Gastrocnemius medialis (tissue), 4 donors: ENCODE measurements at places on chromosomes 1 and 21. TPM values are rescaled to one million over a fixed set of nuclear protein-coding genes. Genes with fewer than 3 reads are reported as not detected.

- peaks cover 3% of the 10 kb centered on the region for H3K4me1 ChIP-seq
- H3K27ac ChIP-seq = no peak overlapping the region
- H3K4me3 ChIP-seq = no peak overlapping the region
- DNase-seq = no peak
- no peaks in the 10 kb centered on the region for H3K36me3 ChIP-seq
- H3K27me3 ChIP-seq = no peaks in the 10 kb centered on the region
Observed at GRCh38 chr1:24435782-24436365, 20.3 kb downstream of the NIPAL3 start.

Gene FCGR3A
- total RNA-seq = 1.7 TPM

DNA sequence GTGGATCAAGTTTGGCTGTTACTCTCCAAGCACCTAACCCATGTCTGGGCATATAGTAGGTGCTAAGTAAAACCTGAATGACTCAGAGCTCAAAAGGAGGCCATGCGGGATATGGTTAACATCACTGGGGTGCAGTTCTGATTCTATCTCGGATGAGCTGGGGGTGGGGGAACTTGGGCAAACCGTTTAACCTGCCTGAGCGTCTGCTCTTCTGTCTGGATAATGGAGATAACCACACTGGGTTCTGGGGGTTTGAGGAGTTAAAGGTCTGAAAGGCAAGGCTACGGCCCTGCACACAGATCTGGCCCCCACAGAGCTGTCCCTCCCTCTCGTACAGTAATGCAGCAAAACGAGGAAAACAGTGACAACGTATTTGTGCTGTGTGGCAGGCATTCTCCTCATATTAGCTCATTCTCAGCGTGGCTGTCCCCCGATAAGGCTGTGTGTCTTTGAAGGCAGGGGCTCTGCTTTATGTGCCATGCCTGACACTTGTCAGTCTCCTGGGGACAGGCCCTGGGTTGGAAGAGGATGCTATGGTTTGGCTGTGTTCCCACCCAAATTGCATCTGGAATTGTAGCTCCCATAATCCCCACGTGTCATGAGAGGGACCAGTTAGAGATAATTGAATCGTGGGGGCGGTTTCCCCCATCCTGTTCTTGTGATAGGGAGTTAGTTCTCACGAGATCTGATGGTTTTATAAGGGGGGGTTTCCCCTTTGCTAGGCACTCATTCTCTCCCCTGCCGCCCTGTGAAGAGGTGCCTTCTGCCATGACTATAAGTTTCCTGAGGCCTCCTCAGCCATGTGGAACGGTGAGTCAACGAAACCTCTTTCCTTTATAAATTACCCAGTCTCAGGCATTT lies 6.8 kb upstream of the ALDH4A1 start:
- no peaks in the 10 kb centered on the region for H3K27me3 ChIP-seq
- H3K4me3 ChIP-seq = no peak overlapping the region

Gene SPTA1
- total RNA-seq = 0.03 TPM

DNA sequence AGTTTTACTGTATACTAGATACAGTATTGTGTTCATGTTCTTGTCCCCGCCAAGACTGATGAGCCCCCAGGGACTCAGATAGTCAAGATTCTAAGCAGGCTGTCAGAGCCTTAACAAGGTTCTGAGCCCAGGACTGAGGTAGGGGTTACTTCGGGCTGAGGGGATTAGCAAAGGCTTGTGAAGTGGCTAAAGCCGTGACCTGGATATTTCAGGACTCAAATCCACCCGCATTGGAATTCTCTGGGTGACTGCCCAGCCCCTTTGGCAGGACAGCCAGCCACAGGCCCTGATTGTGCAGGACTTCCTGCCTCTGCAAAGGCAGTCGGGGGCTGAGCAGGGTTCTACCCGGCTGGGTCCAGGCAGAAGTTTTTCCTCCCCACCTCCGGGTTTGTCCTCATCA lies at the start of gene PLA2G5:
TSS of gene PLA2G5 (plus strand) at position 321 of the 400 bp plus-strand sequence. CDS start 14,637 bp downstream, outside the sequence.
- H3K36me3 ChIP-seq = no peaks in the 10 kb centered on the region
- no peaks in the 10 kb centered on the region for H3K27me3 ChIP-seq
- H3K27ac ChIP-seq = no peak within 1 kb of the TSS

Gene FAM3B
- not detected for total RNA-seq

DNA sequence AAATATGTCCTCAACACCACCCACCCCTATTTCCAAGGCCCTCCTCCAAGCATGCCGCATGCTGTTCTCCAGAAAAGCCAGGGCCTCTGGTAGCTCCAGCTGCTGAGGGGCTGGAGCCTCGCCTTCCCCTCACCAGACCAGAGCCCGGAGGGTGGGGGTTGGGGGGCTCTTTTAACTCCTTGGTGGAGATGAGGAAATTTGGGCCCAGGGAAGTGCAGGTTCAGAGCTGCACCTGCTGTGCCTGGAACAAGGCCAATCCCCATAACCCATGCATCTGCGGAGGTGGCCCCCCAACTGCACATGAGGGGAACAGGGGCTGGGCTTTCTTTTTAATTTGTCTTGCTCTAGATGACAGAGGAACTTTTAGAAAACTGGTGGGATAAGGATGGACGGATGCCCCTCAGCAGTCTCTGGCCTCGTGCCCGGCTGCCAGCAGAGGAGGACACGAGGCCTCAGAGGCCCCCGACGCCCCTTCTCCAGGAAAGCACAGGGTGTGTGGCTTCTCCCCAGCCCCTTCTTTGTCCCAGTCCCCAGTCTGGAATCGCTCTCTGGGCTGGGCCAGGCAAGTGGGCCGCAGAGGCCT lies 550 bp upstream of the SELENON start:
- DNase-seq = no peak
- H3K4me1 ChIP-seq = peaks cover 70% of the 10 kb centered on the region
- H3K27me3 ChIP-seq = no peaks in the 10 kb centered on the region
- H3K27ac ChIP-seq = peak overlapping the region; percentile 91
- H3K36me3 ChIP-seq = no peaks in the 10 kb centered on the region

DNA sequence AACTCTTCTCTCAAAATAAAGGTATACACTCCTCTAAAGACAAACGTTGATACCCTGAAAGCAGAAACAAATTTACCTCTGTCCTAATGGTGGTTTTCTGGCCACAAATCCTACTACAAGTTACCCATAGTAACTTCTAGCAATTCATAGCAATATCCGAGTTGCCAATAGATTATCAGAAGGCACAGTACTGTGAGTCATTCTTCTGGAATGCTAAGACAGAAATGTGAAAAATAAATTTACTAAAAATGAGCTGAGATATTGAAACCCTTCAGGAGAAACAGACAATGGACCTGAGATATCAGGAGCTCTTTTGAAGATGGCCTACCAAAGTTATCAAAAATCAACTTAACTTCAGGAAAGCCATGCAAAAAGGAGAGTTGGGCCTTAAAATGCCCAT lies 715.0 kb upstream of the ADAMTS5 start:
- H3K27me3 ChIP-seq = no peaks in the 10 kb centered on the region
- DNase-seq = no peak
- H3K36me3 ChIP-seq = no peaks in the 10 kb centered on the region
- no peak overlapping the region for H3K27ac ChIP-seq

DNA sequence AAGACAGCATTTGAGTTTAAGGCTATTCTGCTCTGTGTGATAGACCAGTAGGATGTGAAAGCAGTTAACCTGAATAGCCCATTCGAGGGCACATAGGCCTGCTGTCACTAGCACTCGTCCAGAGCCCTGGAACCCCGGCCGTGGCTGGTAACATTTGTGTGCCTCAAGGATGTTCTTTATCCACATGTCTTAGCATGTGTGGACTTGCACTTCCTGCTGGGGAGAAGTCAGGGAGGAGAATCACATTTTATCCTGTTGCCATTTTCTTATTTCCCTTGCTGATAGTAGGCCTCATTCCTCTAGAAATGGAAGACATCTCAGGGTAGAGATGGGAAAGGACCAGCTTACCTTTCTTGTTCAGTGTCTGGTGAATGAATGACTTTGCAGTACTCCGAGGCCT lies 54.7 kb downstream of the VPS13D start:
- DNase-seq = no peak
- H3K36me3 ChIP-seq = peaks cover 6% of the 10 kb centered on the region
- H3K27ac ChIP-seq = no peak overlapping the region
- no peaks in the 10 kb centered on the region for H3K4me1 ChIP-seq

DNA sequence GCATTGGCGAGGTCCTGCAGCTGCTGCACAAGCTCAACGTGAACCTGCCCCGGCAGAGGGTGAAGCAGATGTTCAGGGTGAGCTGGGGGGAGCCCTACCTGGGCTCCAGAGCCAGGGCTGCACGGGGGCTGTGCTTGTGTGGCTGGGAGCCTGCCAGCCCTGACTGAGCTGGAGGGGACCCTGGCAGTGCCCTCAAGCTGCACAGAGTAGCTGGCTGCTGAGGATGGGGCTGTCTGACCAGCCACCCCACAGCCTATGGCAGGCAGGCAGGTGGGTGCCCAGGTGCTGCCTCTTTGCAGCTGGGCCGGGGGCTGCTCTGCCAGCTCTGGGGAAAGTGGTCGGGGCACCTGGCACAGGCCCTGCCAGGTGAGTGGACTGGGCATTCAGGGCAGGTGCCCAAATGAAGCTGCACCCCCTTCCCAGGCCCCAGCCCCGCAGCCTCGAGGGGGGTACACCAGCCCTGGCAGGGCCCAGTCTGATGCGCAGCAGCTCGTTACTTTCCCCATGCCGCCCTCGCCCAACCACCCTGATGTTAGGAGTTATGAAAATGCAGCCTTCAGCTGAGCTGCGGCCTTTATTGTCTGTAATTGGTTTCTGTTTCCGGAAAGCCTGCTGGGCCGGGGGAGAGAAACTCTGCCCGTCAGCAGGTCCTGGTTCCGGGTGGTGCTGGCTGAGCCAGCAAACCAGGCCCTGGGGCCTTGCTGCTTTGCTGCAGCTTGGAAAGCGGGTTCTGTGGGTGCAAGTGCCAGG lies 4.3 kb downstream of the PLCH2 start:
- no peak for DNase-seq
- H3K4me3 ChIP-seq = no peak overlapping the region
- no peak overlapping the region for H3K27ac ChIP-seq
- H3K4me1 ChIP-seq = no peaks in the 10 kb centered on the region
- no peaks in the 10 kb centered on the region for H3K36me3 ChIP-seq

DNA sequence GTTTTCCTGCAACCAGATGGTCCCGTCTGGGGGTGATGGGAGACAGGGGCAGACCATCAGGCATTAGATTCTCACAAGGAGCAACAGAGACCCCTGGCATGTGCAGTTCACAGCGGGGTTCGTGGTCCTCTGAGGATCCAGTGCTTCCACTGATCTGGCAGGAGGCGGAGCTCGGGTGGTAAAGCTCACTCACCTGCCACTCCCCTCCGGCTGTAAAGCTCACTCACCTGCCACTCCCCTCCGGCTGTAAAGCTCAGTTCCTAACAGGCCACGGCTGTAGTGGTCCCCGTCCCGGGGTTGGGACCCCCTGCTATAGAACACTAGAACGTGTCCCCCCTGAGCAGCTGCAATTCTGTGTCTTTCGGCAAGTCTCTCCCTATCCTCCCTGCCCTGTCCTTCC lies 4.6 kb downstream of the KRTAP10-12 start:
- DNase-seq = no peak
- H3K36me3 ChIP-seq = no peaks in the 10 kb centered on the region
- H3K4me3 ChIP-seq = no peak overlapping the region
- no peak overlapping the region for H3K27ac ChIP-seq

DNA sequence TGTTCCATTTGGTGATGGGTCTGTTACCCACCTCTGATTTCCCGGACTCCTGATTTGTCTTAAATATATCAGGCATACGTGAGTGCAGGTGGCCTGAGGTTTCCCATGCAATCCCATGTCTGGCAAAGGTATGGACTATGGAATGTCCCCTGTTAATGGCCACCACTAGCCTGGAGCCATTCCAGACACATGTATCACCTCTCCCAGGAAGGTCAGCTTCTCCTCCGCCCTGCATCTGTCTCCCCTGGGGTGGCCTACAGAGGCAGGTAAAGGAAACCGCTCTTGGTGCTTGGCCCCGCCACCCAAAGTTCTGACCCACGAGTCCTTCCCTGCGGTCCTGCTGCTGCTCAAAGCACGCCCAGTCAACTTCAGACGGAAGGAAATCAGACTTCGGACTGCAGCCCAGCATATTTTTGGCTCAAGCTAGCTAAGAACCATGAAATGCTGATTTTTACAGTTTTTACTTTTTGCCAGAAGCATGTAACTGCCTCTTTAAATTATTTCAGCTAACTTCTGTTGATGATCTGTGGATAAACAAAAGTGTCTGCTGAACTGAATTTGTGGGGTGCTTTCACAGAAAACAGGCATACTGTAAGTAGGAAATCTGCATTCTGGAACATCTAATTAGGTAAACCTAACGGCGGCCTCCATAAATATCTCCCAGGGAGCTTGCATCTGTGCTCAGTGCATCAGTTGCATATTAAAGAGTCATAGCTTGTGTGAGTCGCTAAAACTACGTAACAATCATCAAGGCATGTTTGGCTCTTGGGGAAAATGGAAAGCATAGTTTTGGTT lies 105.9 kb downstream of the PCP4 start:
- no peaks in the 10 kb centered on the region for H3K27me3 ChIP-seq
- DNase-seq = no peak
- no peaks in the 10 kb centered on the region for H3K36me3 ChIP-seq
- no peaks in the 10 kb centered on the region for H3K4me1 ChIP-seq
- H3K4me3 ChIP-seq = no peak overlapping the region

- no peak overlapping the region for H3K4me3 ChIP-seq
- H3K27me3 ChIP-seq = no peaks in the 10 kb centered on the region
- no peak for DNase-seq
- no peak overlapping the region for H3K27ac ChIP-seq
Observed at GRCh38 chr1:160838888-160839287, 23.8 kb downstream of the CD244 start.

Gene PLEKHA6
- 5.1 TPM for total RNA-seq

DNA sequence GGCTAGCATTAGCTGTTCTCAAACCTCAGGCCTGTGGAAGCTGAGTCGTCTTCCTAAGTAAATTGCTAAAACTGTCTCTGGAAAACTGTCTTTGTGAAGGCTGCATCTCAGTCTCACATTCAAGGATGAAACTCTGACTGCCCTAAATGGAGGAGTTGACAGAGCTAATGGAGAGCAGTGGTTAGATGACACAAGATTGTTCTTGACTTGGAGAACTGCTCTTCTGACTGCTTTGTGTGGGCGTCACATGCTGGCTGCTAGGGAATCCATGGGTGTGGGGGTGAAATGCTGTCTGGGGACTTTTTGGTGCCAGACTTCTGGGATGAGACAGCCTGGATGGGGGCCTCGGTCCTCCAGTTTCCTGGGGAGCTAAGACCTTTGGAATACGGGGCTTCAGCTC lies 24.5 kb upstream of the TSPAN2 start:
- DNase-seq = no peak
- no peaks in the 10 kb centered on the region for H3K36me3 ChIP-seq
- H3K4me1 ChIP-seq = no peaks in the 10 kb centered on the region
- H3K4me3 ChIP-seq = no peak overlapping the region
- H3K27me3 ChIP-seq = no peaks in the 10 kb centered on the region

Gene FAM20B
- 19.7 TPM for total RNA-seq

- no peak for DNase-seq
- H3K27me3 ChIP-seq = no peaks in the 10 kb centered on the region
- H3K27ac ChIP-seq = no peak overlapping the region
- no peak overlapping the region for H3K4me3 ChIP-seq
Observed at GRCh38 chr1:234849832-234850231, 239.9 kb upstream of the IRF2BP2 start.

Gene C8A
- 0.20 TPM for total RNA-seq

DNA sequence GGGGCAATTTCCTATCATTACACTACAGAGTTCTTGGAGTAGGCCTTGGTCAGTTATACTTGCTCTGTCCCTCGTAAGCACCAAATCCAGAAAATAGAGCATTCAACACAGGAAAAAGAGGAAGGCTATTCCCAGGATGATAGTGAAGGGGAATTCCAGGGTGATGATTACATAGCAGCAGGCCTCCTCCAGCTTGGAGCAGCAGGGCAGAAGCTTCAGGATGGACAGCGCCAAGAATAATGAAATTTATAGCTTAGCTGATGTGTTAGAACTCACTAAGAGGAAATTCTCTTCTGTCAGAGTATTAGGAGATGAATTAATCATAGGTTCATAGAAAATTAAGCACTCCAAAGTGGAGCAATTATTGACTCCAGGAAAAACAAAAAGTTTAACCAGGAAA lies 10.8 kb upstream of the SMAP2 start:
- no peak overlapping the region for H3K4me3 ChIP-seq
- no peak overlapping the region for H3K27ac ChIP-seq
- no peaks in the 10 kb centered on the region for H3K4me1 ChIP-seq
- H3K36me3 ChIP-seq = no peaks in the 10 kb centered on the region
- no peak for DNase-seq
- H3K27me3 ChIP-seq = no peaks in the 10 kb centered on the region
